ENCODE measurements at places on chromosomes 11 and 22.

- DNase-seq, result no peak
These were observed 41.8 kb downstream of the CCDC81 start for GRCh38 chr11:86416494-86416893.

DNA sequence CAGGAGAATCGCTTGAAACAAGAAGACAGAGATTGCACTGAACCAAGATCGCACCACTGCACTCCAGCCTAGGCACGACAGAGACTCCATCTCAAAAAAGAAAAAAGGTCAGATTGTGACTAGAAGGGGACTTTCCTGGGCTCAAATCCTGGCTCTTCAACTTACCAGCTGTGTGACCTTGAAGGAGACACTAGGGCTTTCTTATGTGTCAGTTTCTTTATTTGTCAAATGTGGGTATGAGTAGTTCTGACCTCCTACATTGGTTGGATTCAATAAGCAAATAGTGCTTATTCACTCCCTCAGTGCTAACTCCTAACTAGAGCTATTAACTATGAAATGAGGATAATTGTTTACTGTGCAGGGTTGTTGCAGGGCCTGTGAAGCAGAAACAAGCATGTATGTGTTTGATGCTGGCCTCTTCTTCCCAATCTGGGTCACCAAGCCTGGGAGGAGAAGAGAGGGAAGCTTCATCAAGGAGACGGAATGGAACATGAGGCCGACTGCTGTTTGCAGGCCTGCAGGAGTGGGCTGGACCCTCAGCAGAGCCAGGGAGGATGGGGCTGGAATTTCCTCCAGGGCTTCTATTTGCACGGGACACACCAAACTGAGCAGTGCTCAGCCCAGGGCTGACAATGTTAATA lies 22.5 kb downstream of the RHOD start:
- no peak for DNase-seq

DNA sequence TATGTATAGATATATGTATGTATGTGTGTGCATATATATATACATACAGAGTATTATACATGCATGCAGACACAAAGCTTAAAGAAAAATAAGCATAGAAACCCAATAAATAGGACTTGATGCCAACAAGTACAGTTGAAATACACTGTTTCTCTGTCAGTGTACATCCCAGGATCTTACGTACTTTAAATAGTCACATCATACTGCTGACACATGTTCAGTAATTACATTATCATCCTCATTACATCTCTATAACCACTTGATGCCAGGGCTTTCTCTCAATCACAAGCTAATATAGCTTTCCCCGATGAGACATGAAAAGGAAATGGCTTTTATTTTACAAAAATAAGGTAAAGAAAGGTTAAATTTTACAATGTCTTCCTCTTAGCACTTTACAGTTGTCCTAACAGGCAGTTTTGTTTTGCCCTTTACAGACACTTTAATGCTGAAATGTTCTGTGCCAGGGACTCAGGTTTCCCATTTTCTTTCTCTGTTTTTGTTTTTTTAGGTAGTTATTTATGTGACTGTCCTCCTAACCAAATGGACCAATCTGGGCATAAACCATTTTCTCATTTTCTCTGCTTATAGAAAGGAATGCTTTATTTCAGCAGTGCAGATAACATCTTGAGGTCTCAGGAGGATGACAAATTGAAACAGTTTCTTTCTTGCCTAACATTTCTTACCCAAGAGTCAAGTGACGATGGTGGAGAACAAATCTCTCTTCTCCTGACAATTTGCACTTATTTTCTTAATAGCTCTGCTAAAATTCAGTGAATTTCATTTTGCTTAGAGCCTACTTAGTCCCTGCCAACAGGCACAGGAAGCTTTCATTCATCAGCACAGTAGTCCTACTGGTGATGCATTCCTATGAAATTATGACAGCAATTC lies 350.2 kb downstream of the TTC28 start:
- no peak for DNase-seq

DNA sequence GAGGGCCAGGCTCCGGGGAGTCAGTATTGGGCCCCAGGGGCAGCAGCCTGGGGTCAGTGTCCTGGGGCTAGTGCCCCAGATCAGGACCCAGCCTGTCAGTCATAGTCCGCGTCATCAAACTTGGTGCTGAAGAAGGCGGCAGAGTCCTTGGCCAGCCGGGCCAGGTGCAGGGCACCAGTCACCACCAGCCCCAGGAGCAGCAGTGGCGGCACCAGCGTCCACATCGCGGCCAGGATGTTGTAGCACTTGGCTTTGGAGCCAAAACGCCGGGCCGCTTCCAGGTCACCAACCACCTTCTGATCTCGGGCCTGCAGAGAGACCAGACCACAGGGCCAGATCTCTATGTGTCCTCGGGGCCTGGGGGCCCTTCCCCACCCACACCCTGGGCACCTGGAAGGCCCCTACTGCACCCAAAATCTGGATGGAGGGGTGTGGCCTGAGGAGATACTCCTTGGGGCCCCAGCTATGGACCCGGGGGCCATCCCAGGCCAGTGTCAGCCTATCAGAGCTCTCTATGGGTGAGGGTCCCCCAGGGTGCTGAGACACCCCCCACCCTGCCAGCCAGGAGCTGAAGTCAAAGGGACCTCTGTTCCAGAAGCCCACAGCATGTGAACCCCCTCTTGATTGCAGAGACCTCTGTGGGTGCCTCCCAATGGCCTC lies 790 bp downstream of the IFITM5 start:
- no peak for DNase-seq

- no peak for DNase-seq
These were observed 59.7 kb upstream of the BARX2 start for GRCh38 chr11:129315781-129316579.

- no peak for DNase-seq
These were observed 1.2 kb downstream of the VEGFB start for GRCh38 chr11:64235437-64236161.

GRCh38 chr11:122505304-122506006 lies 150.1 kb upstream of the UBASH3B start:
- DNase-seq, result peak; percentile 84

GRCh38 chr11:102312667-102313066 lies 4.6 kb upstream of the BIRC3 start:
- DNase-seq, result no peak

- DNase-seq, result peak; percentile 84
These were observed 133.3 kb upstream of the PARVA start for GRCh38 chr11:12243911-12244550.

DNA sequence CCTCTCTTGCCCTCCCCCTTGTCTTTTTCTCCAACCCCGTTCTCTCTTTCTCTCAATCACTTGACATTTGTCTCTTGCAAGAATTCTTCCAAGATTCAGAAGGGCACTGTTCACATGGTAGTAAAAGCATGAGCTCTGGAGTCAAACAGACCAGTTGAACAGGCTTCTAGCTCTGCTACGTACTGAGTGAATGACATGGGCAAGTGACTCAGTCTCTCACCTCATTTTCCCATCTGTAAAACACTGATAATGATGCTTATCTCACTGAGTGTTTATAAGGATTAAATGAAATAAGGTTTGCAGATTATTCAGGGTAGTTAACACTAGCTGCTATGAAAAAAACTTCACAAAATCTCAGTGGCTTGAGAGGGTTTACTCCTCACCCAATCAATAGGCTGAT lies 5.9 kb upstream of the IL10RA start:
- no peak for DNase-seq

GRCh38 chr11:67076202-67076601 lies 19.6 kb downstream of the RHOD start:
- DNase-seq, result no peak

DNA sequence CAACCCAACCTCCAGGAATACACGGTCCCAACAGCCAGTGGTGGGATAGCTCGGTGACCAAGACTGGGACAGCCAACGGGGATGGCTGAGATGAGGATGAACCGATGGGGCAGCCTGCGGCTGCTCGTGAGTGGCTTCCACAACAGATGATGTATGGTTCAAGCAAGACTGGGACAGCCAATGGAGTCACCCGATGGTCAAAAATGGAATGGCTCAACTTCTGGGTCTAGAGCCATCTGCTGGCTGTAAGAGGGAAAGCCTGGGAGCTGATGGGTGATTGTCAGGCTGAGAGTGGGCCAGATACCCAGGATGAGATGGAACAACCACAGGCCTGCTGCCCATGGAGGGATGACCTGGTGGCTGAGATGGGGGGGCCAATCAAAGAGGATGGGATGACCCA lies 35.5 kb downstream of the SYT7 start:
- DNase-seq, result no peak

GRCh38 chr11:65524014-65524740 lies 706 bp upstream of the SCYL1 start:
- DNase-seq, result peak; percentile 69

- DNase-seq, result no peak
These were observed 56.6 kb upstream of the FDX1 start for GRCh38 chr11:110373051-110373702.

DNA sequence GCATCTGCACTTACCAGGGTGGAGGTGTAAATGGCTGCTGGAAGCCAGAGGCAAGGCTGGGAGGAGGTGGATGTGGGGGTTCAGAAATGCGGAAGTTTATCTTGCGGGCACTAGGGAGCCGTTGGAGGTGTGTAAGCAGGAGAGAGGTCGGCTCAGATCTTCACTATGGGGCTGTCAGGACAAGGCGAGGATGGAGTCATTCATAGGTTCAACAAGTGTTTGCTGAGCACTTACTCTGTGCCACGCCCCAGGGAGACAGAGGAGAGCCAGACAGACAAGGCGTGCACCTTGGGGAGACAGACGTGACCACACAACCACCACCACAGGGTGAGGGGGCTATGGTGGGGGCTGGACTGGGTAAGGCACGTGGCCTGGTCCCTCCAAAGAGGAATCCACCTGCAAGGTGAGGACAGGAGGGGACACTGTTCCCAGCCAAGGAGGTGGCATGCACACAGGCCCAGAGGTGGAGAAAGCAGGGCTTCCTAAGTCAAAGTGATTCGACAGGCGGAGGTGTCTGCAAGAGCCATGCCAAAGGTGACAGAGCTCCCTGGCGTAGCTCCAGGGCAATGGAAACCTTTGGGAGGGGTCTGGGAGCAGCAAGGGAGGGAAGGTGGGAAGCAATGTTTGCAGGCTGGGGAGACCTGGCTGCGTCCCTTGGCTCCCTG lies 30.8 kb upstream of the TCF20 start:
- no peak for DNase-seq

- DNase-seq, result no peak
These were observed 4.1 kb upstream of the NNMT start for GRCh38 chr11:114291842-114292680.

DNA sequence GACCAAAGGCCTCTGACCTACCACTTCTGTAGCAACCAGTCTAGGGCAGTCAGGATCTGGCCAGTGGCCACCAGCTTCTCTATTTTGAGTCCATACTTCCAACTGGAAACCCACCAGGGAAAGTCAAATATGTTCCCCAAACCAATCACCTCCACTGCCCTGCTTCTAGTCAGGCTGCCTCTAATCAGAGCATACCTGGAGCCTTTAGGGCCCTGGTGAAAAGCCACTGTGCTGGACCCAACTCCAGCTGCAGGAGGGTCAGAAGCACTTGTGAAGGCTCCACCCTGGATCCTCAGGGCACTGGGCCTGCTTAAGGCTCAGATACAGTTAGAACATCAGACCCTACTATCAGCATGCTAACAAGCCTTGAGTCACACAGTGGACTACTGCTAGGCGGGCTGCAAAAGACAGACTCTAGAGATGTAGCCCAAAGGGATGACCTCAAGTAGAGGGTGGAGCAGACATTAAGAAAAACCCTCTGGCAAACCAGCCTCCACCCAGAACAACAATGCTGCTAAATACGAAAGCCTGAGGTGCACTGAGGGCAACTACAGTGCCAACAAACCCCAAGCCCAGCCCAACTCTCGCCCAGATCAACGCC lies 69.2 kb downstream of the DGCR2 start:
- no peak for DNase-seq

GRCh38 chr22:43411040-43411868 lies 560 bp upstream of the MPPED1 start:
- DNase-seq, result peak; percentile 84

GRCh38 chr22:18126606-18127005 lies 16.0 kb downstream of the TUBA8 start:
- DNase-seq, result no peak

All from posterior cingulate gyrus (tissue), 11 donors.